ENCODE measurements at places on chromosomes 16 and 17.

DNA sequence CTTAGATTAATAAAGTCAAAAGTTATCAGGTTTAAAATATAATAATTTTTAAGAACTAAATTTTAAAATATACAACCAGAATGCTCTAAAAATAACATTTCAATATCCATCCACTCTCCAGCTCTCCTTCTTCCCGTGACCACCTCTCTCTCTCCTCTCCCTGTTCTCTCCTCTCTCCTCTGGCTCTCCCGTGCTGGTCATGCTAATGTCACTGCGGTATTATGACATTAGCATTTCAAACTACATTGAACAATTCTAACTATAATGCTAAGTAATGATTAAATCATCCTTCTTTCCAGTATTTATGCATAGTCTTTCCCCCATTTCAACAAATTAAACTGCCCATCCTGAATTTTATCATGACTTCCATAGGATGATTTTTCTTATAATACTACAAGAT is 154.7 kb downstream of the CEP112 start:
- no peak for DNase-seq

DNA sequence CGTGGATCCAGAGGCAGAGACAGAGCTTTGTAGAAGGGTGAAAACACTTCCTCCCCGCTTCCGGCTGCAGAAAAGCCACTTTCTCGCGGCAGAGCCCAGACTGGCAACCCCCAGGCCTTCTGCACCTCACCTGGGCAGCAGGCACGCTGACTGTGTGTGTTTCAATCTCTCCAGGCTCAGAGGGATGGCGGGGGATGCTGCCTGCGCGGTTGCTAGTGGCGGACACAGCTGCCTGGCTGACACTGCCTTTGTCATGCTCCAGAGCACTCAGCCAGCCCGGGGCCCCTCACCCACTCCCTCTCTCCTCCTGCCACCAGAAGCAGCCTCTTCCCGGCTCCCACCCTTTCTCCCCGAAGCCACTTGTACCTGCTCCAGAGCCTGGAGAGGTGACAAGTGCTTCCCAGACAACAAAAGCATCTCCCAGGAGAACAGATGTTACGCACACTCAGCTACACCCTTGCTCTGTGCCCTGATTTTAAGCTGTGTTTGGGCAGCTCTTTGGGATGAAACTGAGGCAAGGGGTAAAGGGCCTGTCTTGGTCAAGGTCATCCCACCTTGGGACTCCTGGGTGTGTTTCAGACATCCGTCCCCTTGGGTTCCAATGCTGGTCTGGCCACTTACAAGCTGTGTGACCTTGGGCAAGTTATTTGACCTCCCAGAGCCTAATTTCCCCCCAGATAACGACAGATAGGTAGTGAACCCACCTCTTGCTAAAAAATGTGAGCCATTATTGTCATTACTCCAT is 9.2 kb upstream of the GLIS2 start:
- no peak for DNase-seq

GRCh38 chr17:76196675-76197074 is 43.6 kb downstream of the RNF157 start:
- no peak for DNase-seq

DNA sequence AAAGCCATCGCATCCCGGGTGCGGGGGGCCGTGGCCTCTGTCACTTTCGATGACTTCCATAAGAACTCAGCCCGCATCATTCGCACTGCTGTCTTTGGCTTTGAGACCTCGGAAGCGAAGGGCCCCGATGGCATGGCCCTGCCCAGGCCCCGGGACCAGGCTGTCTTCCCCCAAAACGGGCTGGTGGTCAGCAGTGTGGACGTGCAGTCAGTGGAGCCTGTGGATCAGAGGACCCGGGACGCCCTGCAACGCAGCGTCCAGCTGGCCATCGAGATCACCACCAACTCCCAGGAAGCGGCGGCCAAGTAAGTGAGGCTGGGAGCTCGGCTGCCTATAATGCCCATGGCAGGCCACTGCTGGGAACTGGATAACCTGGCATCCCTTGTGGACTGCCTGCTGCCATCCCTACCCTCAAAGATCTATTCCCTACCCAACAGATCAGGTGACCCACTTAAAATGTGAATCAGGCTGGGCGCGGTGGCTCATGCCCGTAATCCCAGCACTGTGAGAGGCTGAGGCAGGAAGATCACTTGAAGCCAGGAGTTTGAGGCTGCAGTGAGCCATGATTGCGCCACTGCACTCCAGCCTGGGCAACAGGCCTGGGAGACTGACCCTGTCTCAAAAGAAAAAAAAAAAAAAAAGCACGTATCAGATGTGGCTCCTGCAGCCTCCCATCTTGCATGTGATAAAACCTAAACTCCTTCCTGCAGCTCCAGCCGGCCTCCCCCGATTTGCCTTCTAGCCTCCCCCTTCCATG is 18.3 kb downstream of the CDIPT start:
- DNase-seq: no peak

- DNase-seq: no peak
Observed at GRCh38 chr16:21626659-21627277, 25.6 kb downstream of the IGSF6 start.

DNA sequence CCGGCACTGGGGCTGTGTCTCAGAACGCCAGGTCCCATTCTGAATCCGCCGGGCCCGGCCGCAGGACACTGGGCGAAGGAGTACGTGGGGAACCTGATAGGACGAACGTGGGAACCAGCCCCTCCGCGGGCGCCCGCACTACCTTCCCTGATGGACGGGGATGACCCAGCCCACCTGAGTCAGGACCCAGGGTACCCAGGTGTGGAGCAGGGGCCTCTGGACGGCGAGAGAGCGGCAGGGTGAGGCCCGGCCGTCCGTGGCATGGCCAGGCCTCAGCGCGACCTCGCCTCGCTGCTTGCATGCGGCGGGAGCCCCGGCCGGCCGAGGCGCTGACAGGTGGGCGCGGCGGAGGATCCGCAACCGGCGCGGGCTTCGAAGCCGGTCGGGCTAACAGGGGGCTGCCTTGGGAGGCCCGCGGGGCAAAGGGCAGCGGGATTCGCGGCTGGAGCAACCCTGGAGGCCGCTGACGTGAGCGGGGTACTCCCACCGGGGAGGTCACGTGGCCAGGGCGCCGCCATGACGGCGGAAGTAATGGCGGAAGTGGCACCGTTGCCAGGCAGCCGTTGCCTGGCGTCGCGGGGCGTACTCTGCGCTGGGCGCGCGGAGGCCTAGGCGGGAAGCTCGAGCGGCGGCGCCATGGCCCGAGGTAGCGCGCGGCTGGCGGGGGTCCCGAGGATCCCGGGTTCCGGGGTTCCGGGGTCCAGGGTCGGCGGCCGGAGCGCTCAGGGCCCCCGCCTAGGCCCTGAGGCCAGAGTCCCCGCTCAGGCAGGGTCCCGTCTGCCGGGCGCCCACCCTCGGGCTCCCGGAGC is at the start of gene WDR90:
TSS of gene WDR90 (plus strand) at position 585 of the 809 bp plus-strand sequence. CDS start at position 637, 52 bp downstream.
- peak; percentile 95 for DNase-seq

DNA sequence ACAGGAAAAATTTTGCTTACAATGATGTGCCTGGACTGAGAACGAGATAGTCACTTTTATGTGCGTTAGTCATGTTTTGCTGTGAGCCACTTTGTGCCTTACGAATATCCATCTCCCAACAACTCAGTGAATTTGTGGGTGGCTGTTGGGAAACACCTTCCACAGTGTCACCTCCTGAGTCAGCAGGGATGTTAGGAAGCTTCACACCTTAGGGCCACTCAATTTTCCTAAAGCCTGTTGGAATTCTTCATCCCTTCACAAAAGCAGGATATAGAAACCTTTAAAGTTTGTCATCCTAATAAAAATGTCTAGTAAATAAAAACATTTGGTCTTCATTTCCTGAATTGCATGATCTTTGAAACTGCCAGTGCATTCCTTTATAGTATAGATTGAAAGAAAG is 4.3 kb upstream of the KRTAP3-1 start:
- peak; percentile 45 for DNase-seq

DNA sequence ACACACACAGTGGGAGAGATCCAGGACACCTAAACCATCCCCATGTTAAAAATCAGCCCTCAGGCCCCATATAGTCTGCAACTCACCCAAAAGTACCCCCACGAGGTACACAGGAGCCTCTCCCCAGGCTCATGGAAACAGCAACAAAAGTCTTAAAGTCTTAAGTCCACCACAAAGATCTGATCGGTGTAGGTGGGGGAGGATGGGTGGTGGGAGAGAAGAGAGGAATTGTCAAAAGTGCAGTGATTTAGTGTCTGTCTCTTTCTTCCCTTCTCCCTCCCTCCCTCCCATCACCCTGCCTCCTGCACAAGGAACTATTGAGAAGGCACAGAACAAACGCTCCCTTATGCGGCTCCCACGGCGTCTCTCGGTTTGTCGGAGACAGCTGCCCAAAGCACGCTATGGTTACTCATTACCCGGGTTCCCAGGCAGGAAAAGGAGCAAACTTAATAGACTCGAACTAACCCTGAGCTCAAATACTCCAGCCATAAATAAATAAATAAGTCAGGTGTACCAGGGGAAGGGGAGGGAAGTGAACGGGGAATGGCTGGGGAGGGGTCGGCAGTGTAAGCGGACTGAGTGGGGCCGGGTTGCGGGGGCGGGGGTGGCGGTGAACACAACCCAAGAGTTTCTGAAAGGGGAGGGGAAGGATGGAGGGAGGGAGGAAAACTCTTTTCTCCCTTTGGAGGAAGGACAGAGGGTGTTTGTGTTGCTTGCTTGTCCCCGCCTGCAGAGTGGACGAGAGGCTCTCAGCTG is 477.4 kb downstream of the SLC39A11 start:
- DNase-seq: peak; percentile 86

- DNase-seq: no peak
Observed at GRCh38 chr16:85825326-85825725, 25.8 kb downstream of the COX4I1 start.

DNA sequence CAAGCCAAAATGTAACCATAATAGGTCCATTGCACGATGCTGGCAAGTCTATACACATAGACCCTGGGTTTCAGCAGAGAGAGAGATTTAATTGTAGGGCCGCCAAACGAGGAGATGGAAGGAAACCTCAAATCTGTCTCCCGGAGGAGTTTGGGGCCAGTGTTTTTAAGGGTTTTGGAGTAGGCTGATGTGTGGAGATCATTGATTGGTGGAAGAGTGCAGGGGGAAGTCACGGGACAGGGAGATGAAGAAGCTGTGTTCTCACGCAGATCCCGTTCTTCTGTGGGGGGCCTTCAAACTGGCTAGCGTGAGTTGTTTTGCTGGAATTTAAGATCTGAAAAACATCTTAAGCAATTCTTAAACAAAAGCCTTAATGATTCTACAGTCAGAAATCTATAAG is 84.8 kb downstream of the KATNIP start:
- no peak for DNase-seq

DNA sequence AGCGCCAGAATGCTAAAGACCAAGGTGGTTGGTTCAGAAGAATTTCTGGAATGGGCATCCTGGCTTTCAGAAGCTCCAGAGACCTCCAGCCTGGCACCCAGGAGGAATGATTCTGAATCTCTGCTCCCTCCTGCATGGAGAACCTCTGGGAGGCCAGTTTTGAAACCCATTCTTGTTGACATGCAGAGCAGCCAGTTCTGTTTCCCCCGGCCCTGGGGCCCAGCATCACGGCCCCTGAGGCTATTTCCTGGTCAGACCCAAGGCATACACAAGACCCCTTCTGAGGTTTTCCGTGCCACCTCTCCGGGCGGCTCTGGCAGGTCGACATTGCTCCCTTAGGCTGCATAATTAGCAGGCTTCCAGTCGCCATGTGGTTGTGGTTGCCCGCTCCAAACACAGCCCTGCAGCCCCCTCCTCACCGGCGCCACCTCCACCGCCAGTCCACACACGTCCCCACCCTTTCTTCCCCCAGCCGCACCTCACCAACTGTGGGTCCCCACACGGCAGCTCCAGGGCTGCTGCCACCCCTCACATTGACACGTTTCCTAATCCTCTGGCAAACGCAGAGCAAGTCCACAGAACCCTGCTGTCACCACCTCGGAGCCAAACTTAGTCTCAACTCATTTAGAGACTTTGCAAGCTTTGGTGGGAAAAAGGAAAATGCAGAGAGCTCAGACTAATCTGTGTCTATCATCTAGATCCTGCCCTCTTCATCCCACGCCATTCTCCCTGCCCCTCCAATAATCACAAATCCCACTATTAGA is 367.1 kb downstream of the SOX9 start:
- no peak for DNase-seq

DNA sequence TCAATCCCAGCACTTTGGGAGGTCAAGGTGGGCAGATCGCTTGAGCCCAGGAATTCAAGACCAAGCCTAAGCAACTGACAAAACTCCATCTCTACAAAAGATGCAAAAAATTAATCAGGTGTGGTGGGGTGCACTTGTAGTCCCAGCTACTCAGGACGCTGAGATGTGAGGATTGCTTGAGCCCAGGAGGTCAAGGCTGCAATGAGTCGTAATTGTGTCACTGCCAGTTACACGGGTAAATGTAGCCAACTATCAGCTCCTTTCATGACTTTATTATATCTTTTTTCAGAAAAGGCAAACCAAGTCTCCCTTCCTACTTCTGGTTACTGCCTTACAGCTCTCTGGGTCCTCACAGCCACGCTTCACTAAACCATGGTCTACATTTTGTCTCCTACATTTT is 4.0 kb downstream of the SDF2 start:
- DNase-seq: no peak

GRCh38 chr16:69187446-69188235 is 677 bp downstream of the SNTB2 start:
- peak; percentile 46 for DNase-seq

- no peak for DNase-seq
Observed at GRCh38 chr16:11224894-11225676, 30.9 kb downstream of the SOCS1 start.

- DNase-seq: no peak
Observed at GRCh38 chr16:26981266-26981938, 85.3 kb upstream of the C16orf82 start.

DNA sequence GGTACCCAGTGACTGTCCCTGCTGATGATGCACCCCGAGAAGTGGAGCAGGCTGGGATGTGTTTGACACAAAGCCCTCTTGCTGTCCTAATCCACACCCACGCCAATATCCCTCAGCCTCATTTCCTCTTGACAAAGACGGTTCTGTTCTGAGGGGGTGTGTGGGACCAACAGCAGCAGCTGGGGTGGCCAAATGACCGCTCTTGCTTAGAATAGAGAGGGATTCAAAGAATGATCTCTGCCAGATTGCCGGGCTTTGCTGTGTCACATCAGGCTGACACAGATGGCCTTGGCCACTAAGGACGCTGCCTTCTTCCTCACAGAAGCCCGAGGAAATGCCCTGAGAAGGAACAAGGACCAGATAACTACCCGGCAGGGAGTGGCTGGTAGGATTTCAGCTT is 250.7 kb downstream of the NTN1 start:
- no peak for DNase-seq

DNA sequence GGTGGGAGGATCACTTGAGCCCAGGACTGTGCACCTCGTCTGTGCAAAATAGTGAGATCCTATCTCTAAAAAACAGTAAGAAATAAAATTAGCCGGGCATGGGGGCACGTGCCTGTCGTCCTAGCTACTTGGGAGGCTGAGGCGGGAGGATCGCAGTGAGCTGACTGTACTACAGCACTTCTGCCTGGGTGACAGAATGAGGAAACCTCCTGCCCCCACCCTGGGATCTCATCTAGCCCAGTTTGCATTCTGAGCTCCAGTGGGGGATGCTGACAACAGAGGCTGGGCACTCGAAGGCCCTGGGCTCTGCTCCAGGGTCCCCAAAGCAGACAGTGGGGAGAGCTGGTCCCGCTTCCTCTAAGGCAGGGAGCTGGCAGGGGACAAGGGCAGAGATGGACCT is 7.1 kb downstream of the NAGPA start:
- DNase-seq: no peak

GRCh38 chr17:69725146-69725545 is 310.6 kb downstream of the MAP2K6 start:
- no peak for DNase-seq
